ENCODE measurements at places on chromosomes 6 and 20. TPM values are rescaled to one million over a fixed set of nuclear protein-coding genes. Genes with fewer than 3 reads are reported as not detected.

DNA sequence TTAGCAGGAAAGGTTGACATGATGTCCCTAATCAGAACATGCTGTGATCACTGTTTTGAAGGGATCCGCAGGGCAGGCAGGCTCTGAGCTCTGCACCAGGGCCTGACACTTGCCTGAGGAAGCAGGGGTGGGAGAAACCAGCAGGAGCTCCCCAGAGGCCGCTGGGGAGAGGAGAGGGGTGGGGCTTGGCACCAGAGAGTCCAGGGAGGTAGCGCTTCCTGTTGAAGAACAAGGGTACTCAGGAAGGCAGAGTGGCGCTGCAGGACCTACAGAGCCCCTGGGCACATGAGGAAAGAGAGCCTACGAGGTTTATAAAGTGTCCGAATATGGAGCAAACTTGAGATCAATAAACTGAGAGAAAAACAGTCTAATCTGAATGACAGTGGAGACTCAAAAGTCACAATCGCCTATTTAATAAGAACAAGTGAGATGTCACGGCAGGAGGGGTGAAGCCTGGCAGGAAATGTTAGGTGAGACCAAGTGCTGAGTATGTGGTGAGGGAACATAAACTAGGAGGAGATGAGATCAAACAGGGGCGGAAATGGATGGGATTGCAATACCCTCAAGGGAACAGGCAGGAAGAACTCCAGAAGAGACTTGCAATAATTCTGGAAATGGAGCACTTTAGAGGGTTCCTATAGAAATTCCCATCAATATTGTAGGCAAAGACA is 5.8 kb upstream of the TBXT start:
- peaks cover 20% of the 10 kb centered on the region for H3K27me3 ChIP-seq
- no peak for DNase-seq
- no peak overlapping the region for H3K4me3 ChIP-seq

DNA sequence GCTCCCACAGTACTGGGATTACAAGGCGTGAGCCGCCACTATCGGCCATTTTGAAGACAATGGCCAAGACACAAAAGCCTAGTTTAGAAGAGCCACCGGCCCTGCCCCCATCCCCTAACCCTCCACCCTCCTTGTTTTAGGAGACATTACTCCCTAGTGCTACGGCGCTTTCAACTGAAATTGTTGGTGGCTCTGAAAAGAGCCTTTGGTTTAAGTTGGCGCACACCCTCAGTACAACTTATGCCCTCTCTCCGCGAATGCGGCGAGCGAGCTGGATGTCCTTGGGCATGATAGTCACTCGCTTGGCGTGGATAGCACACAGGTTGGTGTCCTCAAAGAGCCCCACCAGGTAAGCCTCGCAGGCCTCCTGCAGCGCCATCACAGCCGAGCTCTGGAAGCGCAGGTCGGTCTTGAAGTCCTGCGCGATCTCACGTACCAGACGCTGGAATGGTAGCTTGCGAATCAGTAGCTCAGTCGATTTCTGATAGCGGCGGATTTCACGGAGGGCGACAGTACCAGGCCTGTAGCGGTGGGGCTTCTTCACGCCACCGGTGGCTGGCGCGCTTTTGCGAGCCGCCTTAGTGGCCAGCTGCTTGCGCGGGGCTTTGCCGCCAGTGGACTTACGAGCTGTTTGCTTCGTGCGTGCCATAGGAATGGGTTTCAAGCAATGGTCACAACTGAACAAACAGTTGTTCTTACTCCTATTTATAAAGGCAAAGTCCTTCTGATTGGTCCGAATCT is 114.9 kb upstream of the BTN3A2 start:
- H3K27me3 ChIP-seq, result no peaks in the 10 kb centered on the region
- peaks cover 2% of the 10 kb centered on the region for H3K36me3 ChIP-seq
- H3K27ac ChIP-seq, result peak overlapping the region; percentile 97
- peaks cover 14% of the 10 kb centered on the region for H3K4me1 ChIP-seq

Gene ARFGAP1
- 77.6 TPM for total RNA-seq

DNA sequence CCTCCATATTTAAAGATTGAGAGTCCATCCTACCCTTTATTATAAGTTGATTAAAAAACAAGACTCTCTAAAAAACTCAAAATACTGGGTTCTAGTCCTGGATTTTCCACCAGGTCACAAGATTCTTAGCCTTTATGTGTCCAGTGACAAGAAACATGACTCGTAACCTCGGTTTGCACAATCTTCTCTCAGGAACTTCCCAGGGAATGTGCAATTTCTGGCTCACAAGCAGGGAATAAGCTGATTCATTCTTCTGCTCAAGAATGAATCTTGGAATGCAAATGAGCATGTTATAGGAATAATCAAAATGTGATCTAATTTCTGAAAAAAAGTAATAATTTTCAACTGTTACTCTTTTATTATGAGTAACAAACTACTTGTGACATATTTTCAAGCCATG is 45.1 kb downstream of the OGFRL1 start:
- H3K4me1 ChIP-seq, result peaks cover 4% of the 10 kb centered on the region
- DNase-seq, result no peak
- H3K4me3 ChIP-seq, result no peak overlapping the region
- peaks cover 2% of the 10 kb centered on the region for H3K27me3 ChIP-seq
- no peak overlapping the region for H3K27ac ChIP-seq
- no peaks in the 10 kb centered on the region for H3K36me3 ChIP-seq

Gene B3GAT2
- total RNA-seq, result not detected

DNA sequence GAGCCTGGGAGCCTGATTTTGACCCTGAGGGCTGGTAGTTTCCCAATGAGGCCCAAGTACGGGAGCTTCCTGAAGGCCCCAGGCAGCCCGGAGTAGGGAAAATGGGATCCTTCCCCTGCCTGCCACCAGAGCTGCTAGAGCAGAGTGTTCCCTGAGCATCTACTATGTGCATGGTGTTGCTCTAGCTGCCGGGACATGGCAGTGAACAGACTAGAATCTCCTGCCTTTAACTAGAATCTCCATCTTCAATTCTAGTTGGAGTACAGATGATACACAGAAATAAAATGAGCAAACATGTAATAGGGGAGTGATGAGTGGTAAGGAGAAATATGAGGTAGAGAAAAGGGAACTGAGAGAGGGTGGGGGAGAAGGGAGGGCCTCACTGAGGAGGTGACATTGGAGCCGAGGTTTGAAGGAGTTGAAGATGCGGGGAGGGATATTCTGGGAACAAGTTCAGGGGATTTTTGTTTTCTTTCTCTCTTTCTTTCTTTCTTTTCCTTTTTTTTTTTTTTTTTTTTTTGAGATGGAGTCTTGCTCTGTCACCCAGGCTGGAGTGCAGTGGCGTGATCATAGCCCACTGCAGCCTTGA is 18.5 kb downstream of the VSTM2L start:
- H3K4me3 ChIP-seq, result no peak overlapping the region
- no peaks in the 10 kb centered on the region for H3K36me3 ChIP-seq
- peaks cover 11% of the 10 kb centered on the region for H3K27me3 ChIP-seq
- H3K4me1 ChIP-seq, result peaks cover 16% of the 10 kb centered on the region
- H3K27ac ChIP-seq, result no peak overlapping the region
- DNase-seq, result no peak

DNA sequence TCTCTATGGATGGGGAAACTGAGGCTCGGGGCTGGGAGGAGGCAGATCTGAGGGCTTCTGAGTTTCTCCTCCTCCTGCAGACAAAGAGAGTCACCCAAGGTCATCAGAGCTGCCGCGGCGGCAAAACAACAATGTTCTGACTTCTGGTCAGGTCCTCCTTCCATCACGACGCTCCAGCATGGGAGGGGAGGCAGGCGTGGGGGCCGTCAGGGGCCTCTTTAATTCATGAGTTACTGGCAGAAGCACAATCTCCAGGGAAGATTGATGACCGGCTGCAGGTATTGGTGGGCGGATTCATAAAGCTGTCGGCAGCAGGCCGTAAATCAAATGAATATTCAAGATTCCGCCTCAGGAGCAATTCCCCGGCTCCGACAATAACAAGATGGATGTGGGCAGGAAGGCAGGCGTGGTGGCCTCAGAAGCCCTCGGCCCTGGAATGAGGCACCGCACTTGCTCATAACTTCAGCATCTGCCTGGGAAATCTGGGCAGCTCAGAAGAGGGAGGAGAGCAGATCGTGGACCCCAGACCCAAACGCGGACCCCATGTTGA is 19.1 kb downstream of the PCK1 start:
- no peak for DNase-seq
- no peaks in the 10 kb centered on the region for H3K36me3 ChIP-seq
- H3K27me3 ChIP-seq, result peaks cover 41% of the 10 kb centered on the region
- H3K27ac ChIP-seq, result no peak overlapping the region
- H3K4me3 ChIP-seq, result no peak overlapping the region

- H3K36me3 ChIP-seq, result peaks cover 11% of the 10 kb centered on the region
- peak; percentile 66 for DNase-seq
- no peak overlapping the region for H3K4me3 ChIP-seq
Measured at GRCh38 chr6:169529931-169530751, 171.7 kb downstream of the WDR27 start.

Gene SAMD5
- not detected for total RNA-seq

DNA sequence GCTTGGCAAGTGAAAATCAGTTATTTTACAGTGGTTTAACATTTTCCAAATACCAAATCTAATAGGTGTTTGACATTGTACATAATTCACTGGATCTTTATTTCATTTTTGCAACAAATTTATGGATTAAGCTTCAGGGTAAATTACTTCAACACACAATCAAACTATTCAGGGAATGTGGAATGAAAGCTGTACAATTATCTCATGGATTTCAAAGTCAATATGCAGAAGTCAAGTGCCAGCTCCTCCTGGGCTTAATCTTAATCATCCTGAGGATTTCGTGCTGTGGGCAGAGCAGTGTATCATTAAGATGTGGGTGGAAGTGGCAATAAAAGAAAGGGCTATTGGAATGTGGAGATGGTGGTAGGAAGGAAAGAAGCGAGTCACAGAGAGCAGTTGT is 548.8 kb downstream of the COL12A1 start:
- H3K27ac ChIP-seq, result no peak overlapping the region
- no peaks in the 10 kb centered on the region for H3K36me3 ChIP-seq
- no peak overlapping the region for H3K4me3 ChIP-seq

DNA sequence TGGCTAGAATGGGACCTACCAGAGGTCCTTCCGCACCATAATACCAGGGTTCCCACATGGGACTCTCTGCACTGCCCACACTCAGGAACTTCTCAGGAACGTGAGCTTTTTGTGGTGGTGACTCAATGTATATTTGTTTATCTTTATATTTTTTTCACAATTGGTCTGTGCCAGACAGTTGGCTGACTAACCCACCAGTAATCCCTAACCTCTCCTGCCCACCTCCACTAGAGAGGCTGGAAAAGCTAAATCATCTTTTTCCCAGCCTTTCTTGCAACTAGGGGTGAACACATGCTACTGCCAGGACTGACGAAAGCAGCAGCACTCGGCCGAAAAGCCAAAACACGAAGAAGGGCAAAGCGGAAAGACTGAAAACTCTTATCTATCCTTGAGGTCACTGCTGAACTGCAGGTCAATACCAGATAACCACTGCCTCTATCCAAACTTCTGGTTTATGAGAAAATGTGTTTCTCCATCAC is 112.9 kb downstream of the TRERF1 start:
- peaks cover 8% of the 10 kb centered on the region for H3K36me3 ChIP-seq
- peak overlapping the region; percentile 84 for H3K27ac ChIP-seq
- H3K4me1 ChIP-seq, result peaks cover 67% of the 10 kb centered on the region
- H3K4me3 ChIP-seq, result peak overlapping the region; percentile 8
- peak; percentile 42 for DNase-seq

Gene RALGAPB
- 23.5 TPM for total RNA-seq

GRCh38 chr6:167073679-167074274 is 49.1 kb upstream of the CCR6 start:
- H3K4me1 ChIP-seq, result peaks cover 9% of the 10 kb centered on the region
- no peak overlapping the region for H3K4me3 ChIP-seq
- H3K27ac ChIP-seq, result no peak overlapping the region
- no peaks in the 10 kb centered on the region for H3K27me3 ChIP-seq
- no peak for DNase-seq
- peaks cover 6% of the 10 kb centered on the region for H3K36me3 ChIP-seq

- H3K4me1 ChIP-seq, result peaks cover 10% of the 10 kb centered on the region
- no peak overlapping the region for H3K4me3 ChIP-seq
- H3K36me3 ChIP-seq, result no peaks in the 10 kb centered on the region
Measured at GRCh38 chr6:18347866-18348265, 39.3 kb upstream of the RNF144B start.

Gene ADA
- 33.8 TPM for total RNA-seq

GRCh38 chr6:106074146-106074545 is 12.0 kb upstream of the PRDM1 start:
- H3K27ac ChIP-seq, result no peak overlapping the region
- H3K4me1 ChIP-seq, result no peaks in the 10 kb centered on the region
- DNase-seq, result no peak
- H3K36me3 ChIP-seq, result no peaks in the 10 kb centered on the region
- H3K27me3 ChIP-seq, result no peaks in the 10 kb centered on the region

Gene EBF4
- 3.7 TPM for total RNA-seq

DNA sequence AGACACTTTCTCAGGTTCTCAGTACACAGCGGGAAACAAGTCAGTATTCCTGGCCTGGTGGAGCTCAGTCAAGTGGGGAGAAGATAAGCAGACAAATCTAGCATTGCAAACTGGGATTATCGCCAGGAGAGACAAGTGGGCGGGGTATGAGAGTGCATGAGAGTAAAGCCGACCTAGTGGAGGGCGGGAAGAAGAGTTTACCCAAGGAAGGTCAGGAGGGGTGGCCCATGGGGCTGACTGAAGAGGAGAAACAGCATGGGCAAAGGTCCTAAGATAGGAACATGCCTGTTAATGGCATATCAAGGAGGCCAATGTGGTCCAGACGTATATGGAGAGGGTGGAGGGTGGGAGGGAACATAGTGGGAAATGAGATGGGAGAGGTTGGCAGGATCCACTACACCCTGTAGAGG is 12.4 kb upstream of the CSNK2A1 start:
- no peaks in the 10 kb centered on the region for H3K4me1 ChIP-seq
- no peak for DNase-seq
- H3K27me3 ChIP-seq, result peaks cover 25% of the 10 kb centered on the region
- H3K4me3 ChIP-seq, result no peak overlapping the region
- no peak overlapping the region for H3K27ac ChIP-seq
- H3K36me3 ChIP-seq, result no peaks in the 10 kb centered on the region

- DNase-seq, result no peak
- H3K27me3 ChIP-seq, result no peaks in the 10 kb centered on the region
- peak overlapping the region; percentile 63 for H3K27ac ChIP-seq
- H3K36me3 ChIP-seq, result peaks cover 49% of the 10 kb centered on the region
Measured at GRCh38 chr6:26459023-26459810, 1.5 kb downstream of the BTN2A1 start.

GRCh38 chr6:136192902-136193301 is 57.2 kb downstream of the MTFR2 start:
- H3K27me3 ChIP-seq, result peaks cover 2% of the 10 kb centered on the region
- H3K4me1 ChIP-seq, result peaks cover 2% of the 10 kb centered on the region
- no peaks in the 10 kb centered on the region for H3K36me3 ChIP-seq
- no peak overlapping the region for H3K4me3 ChIP-seq
- H3K27ac ChIP-seq, result no peak overlapping the region

GRCh38 chr20:43938932-43939761 is 24.5 kb downstream of the TOX2 start:
- peaks cover 5% of the 10 kb centered on the region for H3K27me3 ChIP-seq
- no peak overlapping the region for H3K4me3 ChIP-seq
- DNase-seq, result no peak

Gene AVP
- total RNA-seq, result not detected

GRCh38 chr6:126051791-126052190 is 65.5 kb downstream of the TRMT11 start:
- H3K27me3 ChIP-seq, result no peaks in the 10 kb centered on the region
- H3K4me1 ChIP-seq, result no peaks in the 10 kb centered on the region
- peaks cover 33% of the 10 kb centered on the region for H3K36me3 ChIP-seq
- H3K27ac ChIP-seq, result no peak overlapping the region
- H3K4me3 ChIP-seq, result no peak overlapping the region

- H3K27me3 ChIP-seq, result no peaks in the 10 kb centered on the region
- H3K27ac ChIP-seq, result no peak overlapping the region
- DNase-seq, result no peak
- H3K4me3 ChIP-seq, result no peak overlapping the region
- H3K4me1 ChIP-seq, result no peaks in the 10 kb centered on the region
- H3K36me3 ChIP-seq, result no peaks in the 10 kb centered on the region
Measured at GRCh38 chr6:23137611-23138010, 568.2 kb downstream of the HDGFL1 start.
